Stimulated activated CD4-positive, alpha-beta T cell treated with anti-CD3 and anti-CD28 coated beads, Interleukin-2, amount 100 ng/mL, for 24 hours (primary cell): ENCODE measurements at places on chromosomes 12 and 14.

DNA sequence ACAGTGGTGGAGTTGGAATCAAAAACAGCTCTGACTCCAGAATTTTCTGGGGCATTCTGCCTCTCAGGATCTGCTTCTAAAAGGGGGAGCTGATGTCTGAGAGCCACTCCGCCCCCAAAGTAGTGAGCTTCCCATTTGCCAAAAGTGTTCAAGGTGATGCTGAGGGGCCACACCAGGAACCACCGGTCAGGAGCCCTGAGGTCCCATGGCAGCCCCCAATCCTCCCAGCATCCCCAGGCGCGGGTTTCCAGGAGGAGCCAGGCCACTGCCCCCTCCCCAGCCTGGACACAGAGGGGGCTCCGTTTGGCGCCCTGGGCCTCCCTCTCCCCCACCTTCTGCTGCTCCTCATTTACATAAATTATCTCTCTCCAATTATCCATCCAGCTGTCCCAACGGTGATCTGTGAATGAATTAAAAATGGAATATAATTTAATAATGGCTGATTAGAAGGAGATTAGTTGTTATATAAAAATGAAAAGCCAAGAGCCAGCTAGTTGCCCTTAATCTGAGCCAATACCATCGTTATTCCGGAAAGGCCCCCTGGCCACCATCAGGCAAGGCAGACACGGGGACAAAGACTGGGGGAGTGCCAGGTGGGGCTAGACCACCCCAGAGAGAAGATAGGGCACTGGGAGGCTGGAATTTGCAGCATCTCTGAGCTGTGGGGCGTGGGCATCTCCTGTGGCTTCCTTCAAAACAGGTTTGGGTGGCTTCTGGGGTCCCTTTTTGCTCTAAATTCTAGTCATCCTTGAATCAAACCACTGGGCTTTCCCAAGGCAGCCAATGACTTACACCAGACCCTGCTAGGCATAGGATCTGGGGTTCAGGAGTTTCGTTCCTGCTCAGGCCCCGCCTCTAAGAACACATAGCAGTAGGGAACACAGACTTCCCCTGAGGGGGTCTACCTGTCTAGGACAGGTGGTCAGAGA lies 19.7 kb upstream of the VSX2 start:
- DNase-seq = no peak

DNA sequence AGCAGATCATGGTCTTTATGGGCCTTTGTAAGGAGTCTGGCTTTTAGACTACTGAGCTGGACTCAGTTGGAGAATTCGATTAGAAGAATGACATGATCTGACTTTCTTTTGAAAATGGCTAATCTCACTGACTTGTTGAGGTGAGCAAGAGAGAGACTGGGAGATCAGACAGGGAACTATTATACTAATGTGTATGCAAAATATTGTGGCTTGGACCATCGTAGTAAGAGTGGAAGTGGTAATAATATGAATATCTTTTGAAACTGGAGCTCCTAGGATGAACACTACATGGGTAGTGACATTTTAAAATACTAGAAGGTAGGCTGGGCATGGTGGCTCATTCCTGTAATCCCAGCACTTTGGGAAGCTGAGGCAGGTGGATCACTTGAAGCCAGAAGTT lies 56.2 kb upstream of the CCT2 start:
- no peak for DNase-seq

DNA sequence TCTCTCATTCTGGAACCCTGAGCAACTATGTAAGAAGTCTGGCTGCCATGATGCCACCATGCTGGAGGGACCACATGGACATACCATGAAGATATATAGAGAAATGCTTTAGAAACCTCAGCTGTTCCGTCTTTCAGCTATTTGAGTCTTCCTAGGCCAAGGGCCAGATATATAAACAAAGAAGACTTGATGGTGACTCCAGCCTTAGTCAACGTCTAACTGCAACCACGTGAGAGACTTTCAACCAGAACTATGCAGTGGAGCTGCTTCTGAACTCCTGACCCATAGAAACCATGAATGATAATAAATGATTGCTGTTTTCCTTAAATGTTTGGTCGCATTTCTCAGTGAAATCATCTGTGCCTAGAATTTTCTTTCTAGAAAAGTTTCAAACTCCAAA lies 20.0 kb upstream of the KITLG start:
- no peak for DNase-seq

GRCh38 chr14:34376649-34377267 lies 85.3 kb downstream of the SPTSSA start:
- no peak for DNase-seq

GRCh38 chr14:99001241-99001640 lies 270.8 kb downstream of the BCL11B start:
- DNase-seq = no peak

GRCh38 chr12:12925388-12925787 lies 26.6 kb downstream of the GPRC5D start:
- no peak for DNase-seq

DNA sequence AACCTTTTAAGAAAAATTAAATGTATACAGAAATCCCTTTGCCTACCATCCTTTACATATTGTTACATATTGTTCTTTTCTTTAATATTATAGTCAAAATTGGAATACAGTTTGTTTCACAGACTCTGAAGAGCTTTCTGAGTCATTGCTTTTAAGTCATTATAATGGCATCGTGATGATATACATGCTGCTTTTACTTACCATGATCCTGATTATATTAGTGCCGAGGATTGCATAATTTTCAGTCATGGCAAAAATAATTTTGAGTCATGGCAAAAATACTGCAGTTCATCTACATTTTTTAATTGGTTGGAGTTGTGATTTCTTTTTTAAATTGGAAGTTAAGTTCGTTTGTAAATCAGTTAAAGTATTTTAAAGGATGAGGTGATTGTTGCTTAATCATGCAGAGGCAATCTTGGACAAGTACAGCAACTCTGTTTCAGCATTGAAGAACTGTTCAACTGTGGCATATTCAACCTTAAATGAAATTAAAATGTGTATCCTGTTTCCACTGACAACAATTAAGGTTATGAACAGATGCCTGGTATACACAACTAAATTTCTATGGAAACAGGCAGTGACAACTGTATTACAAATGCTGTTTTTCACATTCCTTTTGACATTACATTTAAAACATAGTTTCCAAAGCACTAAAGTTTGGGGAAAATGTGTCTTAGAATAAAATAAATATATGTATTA lies 142.3 kb downstream of the PCNX1 start:
- DNase-seq = no peak

DNA sequence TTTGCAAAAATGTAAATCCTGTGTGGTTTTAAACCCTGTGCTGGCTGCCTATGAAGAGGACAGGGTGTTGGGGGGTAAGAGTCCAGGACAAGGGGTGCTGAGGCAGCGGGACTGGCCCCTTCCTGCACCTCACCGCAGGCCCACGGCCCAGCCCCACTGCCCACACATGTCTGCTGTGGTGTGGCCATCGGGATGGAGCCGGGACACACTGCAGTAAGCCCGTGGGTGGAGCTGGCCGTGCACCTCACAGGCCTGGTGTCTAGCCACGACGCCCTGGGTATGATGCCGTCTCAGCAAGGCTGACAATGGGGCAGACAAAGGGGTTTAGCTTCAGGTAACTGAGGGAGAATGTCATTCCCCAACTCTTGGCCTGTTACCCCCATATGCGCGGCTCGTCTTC lies 19.6 kb downstream of the AMN start:
- DNase-seq = no peak

DNA sequence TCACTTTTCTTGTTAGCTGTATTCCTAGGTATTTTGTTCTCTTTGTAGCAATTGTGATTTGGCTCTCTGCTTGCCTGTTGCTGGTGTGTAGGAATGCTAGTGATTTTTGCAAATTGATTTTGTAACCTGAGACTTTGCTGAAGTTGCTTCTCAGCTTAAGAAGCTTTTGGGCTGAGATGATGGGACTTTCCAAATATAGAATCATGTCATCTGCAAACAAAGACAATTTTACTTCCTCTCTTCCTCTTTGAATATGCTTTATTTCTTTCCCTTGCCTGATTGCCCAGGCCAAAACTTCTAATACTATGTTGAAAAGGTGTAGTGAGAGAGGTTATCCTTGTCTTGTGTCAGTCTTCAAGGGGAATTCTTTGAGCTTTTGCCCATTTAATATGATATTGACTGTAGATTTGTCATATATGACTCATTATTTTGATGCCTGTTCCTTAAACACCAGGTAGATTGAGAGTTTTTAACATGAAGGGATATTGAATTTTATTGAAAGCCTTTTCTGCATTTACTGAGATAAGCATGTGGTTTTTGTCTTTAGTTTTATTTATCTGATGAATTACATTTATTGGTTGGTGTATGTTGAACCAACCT lies 26.7 kb downstream of the CLECL1 start:
- DNase-seq = no peak

DNA sequence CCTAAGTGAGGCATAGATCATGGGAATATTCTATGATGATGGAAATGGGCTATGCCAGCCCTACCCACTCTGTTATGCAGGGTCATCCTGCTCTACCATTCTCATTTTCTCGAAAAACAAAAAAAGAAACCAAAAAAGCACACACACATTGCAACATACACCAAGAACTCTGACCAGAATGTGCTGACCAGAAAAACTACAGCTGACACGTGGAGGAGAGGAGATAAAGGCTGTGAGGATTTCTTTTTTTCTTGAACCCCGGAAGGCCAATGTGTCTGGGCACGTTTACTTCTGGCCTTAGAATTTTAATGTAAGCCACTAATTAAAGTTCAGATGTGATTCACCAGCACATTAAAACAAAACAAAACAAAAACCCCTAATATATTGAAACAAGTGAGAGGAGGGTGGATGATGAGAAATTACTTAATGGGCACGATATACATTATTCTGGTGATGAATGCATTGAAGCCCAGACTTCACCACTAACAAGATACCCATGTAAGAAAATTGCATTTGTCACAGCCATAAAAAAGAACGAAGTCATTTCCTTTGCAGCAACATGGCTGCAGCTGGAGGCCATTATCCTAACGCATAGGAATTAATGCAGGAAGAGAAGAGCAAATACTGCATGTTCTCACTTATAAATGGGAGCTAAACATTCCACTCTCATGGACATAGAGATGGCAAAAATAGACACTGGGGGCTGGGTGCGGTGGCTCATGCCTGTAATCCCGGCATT lies 66.3 kb upstream of the PLEKHG3 start:
- DNase-seq = no peak

DNA sequence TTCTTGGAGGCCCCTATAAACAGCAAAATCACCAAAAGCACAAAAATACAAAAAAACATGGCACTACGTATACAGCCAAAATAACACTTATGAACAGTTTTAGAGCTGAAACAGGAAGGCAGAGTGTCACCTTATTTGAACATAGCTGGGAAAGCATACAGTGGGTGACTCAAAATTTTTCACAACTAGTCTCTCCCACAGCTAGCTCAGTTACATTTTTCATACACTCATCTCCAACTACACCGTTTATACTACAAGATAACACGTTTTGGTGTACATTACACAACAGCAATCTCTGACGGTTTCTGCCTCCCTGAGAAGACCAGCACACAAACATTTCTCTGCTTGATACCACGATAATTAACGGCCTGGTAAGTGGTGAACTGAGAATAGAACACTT lies 2.9 kb downstream of the RAD52 start:
- DNase-seq = no peak

DNA sequence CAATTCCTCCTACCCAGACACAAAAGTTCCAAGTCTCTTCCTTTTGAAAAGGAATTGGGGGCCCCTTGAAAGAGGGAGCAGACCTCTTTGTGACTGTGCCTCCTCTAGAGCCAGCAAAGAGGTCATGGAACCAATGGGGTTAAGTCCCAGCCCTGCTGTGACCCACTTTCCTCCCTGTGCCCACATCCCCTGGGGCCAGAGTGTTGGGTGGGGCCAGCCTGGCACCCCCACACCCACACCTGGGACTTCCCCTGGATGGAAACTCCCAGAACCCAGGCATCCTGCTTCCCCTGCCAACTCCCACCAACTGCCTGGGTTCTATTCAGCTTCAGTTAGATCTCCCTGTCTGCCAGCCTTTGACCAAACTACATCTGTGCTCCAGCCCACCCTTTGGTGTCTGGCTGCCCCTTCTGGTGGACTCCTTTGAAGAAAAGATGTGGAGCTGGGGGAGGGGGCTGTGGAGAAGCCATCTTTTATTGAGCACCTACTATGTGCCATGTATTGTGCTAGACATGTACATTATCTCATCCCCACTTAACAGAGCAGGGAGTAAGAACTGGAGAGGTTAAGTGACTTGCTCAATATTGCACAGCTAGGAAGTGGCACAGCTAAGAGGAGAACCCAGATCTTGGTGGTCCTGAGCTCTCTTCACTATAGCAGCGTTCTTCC lies 4.6 kb upstream of the RARG start:
- DNase-seq = no peak

DNA sequence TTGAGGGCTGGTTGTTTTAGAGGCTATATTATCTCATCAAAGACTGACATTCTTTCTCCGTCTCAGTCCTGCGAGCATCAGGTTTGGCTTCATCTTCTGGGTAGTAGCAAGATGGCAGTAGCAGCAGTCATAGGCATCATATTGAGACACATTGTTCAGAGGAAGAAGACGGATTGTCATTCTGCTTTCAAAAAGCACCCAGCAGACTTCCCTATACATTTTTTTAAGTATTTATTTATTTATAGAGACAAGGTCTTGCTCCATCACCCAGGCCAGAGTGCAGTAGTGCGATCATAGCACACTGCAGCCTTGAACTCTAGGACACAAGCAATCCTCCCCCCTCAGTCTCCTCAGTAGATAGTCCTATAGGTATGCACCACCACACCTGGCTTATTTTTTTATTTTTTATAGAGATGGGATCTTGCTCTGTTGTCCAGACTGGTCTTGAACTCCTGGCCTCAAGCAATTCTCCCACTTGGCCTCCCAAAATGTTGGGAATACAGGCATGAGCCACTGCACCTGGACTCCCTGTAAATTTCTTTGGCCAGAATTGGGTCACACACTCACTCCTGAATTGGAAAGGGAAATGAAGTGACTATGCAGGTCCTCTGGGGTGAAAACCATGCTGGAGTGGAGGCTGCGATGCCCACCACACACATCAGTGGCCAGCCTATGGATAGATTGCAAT lies 125.4 kb downstream of the SLC38A6 start:
- no peak for DNase-seq

GRCh38 chr12:9687228-9687627 lies 17.7 kb downstream of the CLEC2D start:
- DNase-seq = no peak

GRCh38 chr14:99663386-99664057 lies 18.6 kb downstream of the HHIPL1 start:
- no peak for DNase-seq

DNA sequence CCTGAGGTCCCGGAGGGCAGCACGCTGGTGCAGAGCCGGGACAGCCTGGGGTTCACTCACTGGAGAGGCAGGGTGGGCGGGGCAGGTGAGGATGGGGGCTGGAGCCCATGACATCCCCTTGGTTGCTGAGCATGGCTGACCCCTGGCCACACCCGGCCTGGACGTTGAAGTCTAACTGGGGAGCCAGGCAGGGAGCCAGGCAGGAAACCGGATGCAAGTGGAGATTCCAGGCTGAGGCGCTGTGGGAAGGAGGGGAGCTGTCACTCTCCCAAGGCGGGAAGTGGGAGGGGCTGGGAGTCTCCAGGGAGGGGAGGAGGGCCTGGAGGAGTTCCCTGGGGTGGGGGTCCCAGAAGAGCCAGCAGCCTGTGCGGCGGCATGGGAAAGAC lies 7.7 kb upstream of the INF2 start:
- no peak for DNase-seq
